ENCODE measurements at places on chromosomes 16 and 17.

DNA sequence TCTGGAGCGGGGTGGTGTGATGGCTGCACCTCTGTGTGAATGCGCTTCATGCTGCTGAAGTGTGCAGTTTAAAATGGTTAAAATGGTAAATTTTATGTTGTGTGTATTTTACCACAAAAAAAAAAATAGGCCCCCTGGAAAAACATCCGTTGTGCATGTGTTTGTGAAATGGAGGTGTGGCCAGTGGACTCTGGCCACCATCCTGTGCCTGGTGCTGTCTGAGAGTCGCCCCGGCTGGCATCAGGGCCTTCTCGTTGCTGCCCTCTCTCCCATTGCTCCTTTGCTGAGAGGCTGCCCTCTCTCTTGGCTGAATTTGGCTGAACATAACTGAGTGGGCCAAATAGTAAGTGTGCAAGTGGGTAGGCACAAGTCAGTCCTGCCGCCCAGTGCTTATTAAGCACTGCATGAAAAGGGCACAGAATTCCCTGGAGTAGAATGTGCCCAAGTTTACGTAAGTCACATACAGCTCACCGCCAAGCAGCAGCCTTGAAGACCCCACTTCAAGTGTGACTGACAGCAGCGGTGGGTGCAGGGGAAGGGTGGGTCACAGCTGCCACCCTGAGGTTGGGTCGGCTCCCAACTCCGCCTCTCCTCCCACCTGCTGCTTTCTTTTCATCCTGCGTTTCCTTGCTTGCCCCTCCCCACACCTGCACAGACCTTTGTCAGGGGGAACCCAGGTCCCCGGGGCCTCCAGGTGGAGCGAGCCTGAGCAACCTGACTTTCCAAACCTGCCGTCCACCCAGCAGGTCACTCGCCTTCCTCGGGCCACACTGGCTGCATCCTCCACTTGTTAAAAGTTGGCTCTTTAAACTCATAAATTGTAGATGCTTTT is 46.8 kb downstream of the FOXK2 start:
- no peak for DNase-seq

- DNase-seq = no peak
These were observed 172.8 kb upstream of the ZNF267 start for GRCh38 chr16:31700530-31701388.

- no peak for DNase-seq
These were observed 416 bp downstream of the METTL26 start for GRCh38 chr16:635573-636205.

DNA sequence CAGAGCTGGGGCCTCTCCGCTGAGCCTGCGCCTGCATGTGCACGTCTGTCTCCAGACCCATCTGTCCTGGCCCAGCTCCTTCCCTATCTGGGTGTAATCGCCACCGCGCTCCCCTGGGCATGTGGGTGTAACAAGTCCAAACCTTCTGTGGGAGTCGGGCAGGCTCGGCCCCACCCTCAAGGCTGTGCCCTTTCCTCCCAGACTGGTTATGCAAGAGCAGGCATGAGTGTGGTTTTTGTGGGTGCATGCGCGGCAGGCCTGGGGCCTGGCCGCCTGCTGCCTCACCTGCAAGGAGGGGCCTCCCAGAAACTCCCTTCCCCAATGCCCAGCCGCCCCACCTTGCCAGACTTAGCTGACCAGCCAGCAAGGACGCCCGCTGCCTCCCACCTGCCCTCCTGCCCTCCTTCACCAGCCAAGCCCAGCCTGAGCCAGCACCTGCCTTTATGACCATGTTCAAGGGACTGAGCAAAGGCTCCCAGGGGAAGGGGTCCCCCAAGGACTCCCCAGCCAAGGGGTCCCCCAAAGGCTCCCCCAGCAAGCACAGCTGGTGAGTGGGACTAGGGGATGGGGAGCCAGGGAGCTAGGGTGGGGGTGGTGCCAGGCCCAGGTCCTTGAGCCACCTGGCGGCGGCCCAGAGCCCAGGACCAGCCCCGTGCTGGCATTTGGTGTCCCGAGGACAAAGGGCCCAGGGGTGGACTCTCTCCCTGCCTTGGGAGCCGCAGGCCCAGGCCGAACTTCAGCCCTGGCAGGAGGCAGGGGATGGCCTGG is at the start of gene EVPLL:
TSS of gene EVPLL (plus strand) at position 342 of the 768 bp plus-strand sequence. CDS start 3,160 bp downstream, outside the sequence.
- DNase-seq = no peak

DNA sequence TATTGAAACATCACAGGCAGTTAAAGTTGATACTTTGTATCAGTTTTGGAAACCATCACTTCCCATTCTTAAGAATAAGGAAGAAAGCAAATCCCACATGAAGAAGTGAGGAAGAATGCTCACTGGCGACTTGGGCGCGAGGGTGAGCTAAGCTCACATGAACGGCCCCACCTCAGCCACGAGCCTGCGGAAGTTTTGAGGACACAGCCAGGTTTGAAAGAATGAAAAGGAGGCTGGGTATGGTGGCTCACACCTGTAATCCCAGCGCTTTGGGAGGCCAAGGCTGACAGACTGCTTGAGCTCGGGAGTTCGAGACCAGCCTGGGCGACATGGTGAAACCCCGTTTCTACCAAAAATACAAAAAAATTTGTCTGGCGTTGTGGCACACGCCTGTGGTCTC is 110.3 kb upstream of the CHMP6 start:
- no peak for DNase-seq
